Left colon (tissue), 2 donors: ENCODE measurements at places on chromosomes 2 and 18. TPM values are rescaled to one million over a fixed set of nuclear protein-coding genes. Genes with fewer than 3 reads are reported as not detected.

- no peak for DNase-seq
Measured at GRCh38 chr2:152585830-152586484, 131.3 kb downstream of the PRPF40A start.

GRCh38 chr2:241062389-241063092 lies 39.5 kb downstream of the MTERF4 start:
- DNase-seq: no peak

- no peak for DNase-seq
Measured at GRCh38 chr2:88642278-88642677, 15.0 kb upstream of the EIF2AK3 start.

Gene FTCDNL1
- 1.4 TPM for total RNA-seq

Gene ANKRD30B
- total RNA-seq: 0.24 TPM

Gene CYP26B1
- 1.6 TPM for total RNA-seq

Gene CYS1
- total RNA-seq: 0.37 TPM

GRCh38 chr2:24652265-24653182 lies 140.7 kb downstream of the PTRHD1 start:
- DNase-seq: no peak

GRCh38 chr18:34121200-34121721 lies 103.5 kb downstream of the NOL4 start:
- no peak for DNase-seq

Gene VWC2L
- total RNA-seq: not detected

- DNase-seq: no peak
Measured at GRCh38 chr2:42794271-42795046, 2.1 kb upstream of the HAAO start.

- DNase-seq: no peak
Measured at GRCh38 chr2:232242316-232242715, 136.2 kb upstream of the ALPP start.
